ELF-1 (cell line): ENCODE measurements at places on chromosomes 1 and 21.

DNA sequence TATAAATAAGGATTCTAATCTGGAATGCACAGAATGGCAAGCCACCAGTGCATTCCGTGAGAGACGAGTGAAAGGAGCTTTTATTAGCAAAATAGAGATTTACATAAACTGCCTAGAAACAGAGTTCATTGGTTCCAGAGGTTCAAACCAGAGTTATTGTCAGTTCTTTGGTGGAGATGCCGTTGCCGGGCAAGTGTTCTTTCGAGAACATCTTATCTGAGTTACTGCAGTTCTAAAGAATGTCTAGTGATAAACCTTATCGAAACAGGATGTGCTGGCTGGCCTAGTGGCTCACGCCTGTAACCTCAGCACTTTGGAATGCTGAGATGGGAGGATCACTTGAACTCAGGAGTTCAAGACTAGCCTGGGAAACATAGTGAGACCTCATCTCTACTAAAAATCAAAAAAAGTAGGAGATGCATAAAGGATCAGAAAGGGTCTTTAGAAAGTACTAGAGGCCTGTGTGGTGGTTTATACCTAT is 19.9 kb upstream of the EVI5 start:
- DNase-seq, result peak; percentile 74

DNA sequence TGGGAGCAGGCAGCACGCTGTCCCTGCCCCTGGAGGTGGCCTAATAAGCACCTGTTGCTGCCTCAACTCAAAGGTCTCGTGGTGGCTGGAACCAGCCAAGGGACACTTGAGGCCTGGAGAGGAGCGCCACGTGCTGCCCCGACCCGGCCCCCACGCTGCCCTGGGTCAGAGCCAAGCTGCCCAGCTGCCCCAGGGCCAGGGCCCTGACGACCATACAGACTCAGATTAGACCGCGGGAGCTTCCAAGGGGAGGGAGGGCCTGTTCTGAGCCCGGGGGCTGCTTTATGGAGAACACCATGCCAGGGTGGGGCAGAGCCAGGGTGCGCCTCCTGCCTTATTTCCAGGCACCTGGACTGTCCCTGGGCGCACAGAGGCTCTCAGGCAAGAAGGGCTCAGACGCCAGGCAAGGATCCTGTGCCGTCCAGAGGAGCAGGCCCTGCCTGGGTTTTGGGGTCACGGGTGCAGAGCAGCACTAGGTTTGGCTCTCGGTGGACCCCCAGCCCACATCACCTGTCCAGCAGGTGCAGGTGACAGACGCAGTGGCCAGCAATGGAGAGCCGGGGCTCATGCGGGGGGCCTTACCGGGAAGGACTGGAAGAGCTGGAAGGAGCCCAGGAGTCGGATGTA is 18.6 kb downstream of the KRTAP10-1 start:
- no peak for DNase-seq

- no peak for DNase-seq
Measured at GRCh38 chr21:37294679-37295078, 27.5 kb upstream of the VPS26C start.

GRCh38 chr1:236520445-236521005 is 3.3 kb upstream of the LGALS8 start:
- peak; percentile 52 for DNase-seq

DNA sequence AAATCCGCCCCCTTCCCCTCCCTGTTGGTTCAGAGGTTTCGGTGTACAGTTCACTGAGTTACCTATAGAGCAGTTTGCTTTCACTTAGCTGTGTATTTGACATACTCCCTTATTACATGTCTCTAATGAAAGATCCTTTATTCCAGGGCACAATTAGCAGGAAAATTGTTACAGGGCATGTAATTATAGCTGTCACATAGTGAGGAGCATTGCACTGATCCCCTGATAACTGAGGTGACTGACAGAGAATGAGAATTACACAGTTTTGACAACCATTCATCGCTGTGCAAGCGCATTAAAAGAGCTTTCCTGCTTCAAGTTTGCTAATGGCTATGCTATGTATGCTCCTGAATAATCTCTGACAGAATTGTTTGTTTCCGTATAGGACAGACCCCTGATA is 26.9 kb downstream of the DAP3 start:
- no peak for DNase-seq

- no peak for DNase-seq
Measured at GRCh38 chr21:17114045-17114444, 398.8 kb upstream of the CXADR start.

GRCh38 chr1:156356262-156356874 is 12.6 kb upstream of the RHBG start:
- DNase-seq, result no peak

DNA sequence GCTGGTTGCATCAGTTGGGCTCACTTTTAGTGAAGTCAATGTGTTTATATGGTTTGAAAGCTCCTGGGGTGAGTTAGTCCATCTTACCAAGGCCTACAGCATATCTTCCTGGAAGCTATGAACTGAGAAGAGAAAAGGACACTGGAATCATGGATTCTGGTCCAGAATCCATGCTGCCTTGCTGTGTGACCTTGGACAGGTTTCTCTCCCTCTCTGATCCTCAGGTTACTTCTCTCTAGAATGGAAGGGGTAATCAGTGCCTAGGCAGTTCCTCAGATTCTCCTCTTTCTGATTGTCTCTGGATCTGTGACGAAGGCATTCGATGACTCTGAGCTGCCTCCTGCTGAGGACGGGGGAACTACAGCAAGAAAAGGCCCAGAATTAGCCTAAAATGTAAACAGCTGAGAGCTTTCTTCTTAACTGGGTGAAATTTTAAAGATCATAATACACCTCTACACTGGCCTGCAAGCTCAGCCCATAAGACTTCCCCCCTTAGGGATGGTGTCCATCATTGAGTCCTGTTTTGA is 425.0 kb upstream of the VAMP3 start:
- DNase-seq, result peak; percentile 14

- DNase-seq, result peak; percentile 99
Measured at GRCh38 chr1:32464716-32465577, at the start of gene ZBTB8B. ZBTB8B (plus strand) TSS chr1:32465072; CDS start chr1:32470625, 5,553 bp downstream.

- no peak for DNase-seq
Measured at GRCh38 chr1:201742955-201743805, 85.8 kb upstream of the IPO9 start.
